Sigmoid colon (tissue), 7 donors: ENCODE measurements at places on chromosomes 2 and 18. TPM values are rescaled to one million over a fixed set of nuclear protein-coding genes. Genes with fewer than 3 reads are reported as not detected.

Gene GPR17
- total RNA-seq, result 0.36 TPM

DNA sequence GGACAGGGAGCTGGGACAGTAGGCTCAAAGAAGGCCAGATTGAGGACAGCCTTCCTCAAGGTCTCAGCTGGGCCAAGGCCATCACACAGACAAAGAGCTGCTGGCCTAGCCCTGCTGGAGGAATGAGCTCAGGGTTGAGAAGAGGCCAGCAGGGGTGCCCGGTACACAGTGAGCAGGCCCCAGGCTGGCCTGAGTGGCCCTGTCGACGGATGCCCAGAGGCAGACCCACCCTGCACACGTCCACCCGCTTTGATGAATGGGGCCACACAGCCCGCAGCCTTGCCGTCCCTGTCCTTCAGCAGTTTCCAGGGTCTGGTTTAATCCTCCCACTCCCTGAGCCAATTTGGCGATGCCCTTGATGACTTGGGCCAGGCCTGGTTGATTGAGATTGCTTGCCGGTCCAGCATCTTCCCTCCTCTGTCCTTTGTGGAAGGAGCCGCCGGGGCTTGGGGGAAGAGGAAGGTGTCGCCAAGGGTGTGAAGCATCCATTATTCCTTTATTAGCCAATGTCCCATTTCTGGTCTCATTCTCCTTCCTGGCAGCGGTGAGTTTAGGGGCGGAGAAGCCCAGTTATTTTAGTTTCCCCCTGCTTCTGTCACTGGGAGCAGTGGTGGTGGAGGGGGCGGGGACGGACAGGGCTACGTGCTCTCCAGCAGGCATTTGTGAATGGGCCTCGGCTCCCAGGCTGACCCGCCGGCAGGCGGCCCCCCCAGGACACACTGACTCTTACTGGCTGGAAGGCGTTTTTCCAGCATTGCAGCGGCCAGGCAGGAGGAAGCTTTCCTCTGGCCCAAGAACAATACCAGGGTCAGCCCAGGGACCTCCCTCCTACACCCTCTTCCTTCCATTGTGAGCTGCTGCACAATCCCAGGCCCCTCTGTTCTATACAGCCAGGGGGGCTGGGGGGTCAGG is 141.8 kb downstream of the CTIF start:
- DNase-seq, result peak; percentile 76

DNA sequence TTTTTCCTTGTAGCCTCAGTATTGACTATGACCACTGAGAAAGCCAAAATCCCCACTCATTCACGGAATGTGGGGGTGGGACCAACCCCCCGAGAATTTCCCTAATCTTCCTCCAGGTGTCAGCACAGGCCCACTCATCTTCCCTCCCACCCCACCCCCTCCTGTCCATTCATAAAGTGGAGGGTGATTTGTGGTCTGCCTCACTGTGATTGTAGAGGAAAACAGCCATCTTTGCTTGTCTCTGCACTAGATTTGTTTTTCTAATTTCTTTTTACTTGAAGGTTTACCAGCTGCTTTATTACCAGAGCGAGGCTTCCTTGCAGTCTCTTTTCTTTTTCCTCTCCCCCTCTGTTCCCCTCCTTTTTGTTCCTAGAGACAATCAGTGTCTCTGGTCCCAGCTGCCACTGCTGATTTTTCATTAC is 171.8 kb downstream of the ICOS start:
- no peak for DNase-seq

GRCh38 chr2:99481527-99481926 is 8.3 kb downstream of the REV1 start:
- DNase-seq, result no peak

DNA sequence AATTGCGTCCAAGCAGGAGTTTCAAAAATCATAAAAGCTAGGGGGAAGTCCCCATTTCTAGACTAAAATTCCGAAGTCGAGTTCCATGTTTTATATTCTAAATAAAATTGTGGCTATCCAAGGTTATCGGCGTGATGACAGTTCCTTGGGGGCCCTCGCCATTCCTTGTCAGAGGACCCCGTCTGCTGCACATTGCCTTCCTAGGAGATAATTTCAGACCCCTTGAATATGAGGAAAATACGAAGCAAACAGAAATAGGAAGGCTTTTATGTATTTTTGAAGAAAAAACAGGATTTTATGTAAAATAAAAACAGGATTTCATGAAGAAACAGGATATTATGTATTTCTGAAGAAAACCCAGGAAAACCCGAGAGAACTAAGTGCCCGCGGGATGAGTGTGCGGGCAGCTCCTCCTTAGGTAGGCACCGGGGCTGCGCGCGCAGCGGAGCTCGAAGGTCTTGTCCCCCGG is 465 bp upstream of the PLEKHA3 start:
- DNase-seq, result peak; percentile 63

Gene SERPINB2
- total RNA-seq, result 0.33 TPM

Gene ST6GAL2
- 1.8 TPM for total RNA-seq

Gene OXER1
- 0.83 TPM for total RNA-seq

DNA sequence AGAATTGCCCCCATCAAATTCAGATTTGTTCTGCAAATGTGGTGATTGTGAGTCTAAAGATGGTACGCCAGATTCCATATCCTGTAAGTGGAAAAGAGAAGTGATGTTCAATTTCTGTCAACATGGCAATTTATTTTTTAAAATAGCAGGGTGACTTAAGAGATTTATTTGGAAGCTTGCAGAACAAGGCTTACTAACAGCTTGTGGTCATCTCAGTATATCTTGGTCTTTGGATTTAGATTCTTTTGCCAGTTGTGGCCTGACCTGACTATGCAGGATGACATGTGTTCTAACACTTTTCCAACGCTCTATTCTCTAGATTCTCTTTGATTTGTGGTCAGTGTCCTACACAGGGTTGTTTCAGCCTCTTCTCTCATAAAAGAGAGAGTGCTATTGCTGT is 74.4 kb downstream of the MAP3K20 start:
- DNase-seq, result no peak

DNA sequence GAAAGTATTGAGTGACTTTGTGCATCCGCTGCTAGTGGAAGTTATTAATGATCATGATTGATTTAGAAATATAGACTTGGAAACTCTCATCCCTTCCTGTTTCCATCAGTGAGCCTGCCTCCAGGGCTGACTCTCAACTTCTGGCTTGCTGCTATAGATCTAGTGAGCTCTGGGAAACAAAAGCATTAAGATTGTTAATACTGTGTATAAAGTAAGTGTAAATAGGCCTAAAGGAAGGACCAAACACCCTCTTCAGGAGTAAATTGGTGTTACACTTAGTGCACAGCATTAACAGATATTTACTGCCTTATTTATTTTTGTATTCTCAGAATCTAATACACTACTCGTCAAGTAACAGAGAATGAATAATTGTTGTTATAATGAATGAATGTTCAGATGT is 285.6 kb downstream of the THSD7B start:
- no peak for DNase-seq

GRCh38 chr18:47283476-47283875 is 32.0 kb upstream of the SKOR2 start:
- DNase-seq, result no peak

DNA sequence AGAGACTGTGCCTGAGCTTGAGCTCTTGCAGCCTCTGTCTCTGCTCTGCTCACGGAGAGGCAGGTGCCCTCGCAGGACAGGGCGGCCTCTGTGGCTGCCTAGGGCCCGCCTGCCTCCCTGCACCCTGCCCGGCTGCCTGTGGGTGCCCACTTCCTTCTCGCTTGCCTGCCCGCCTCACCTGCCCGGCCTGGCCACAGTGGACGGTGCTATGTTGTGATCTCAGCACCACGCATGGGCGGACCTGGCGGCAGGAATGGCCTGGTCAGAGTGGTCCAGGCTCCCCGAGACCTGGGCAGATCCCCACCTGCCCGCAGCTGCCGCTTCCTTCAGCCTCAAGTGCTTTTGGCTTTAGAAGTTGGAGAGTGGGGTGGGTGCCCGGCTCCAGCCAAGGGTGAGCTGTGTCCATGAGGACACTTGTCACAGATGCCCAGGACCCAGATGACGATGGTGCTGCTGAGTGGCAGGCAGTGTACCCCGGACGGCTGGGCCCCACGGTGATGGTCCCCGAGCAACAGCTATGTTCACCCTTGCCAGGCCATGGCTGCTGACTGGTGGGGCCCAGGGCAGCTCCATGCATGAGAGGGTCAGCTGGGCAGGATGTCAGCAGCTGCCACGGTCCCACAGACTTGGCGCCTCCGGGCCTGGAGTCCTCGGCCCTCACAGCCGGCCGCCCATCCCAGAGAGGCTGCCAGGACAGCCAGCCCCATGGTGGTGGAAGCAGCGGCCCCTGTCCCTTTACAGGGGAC is 25.3 kb downstream of the RTP5 start:
- DNase-seq, result no peak

GRCh38 chr2:14417551-14417950 is 215.0 kb upstream of the LRATD1 start:
- no peak for DNase-seq

- DNase-seq, result no peak
Observed at GRCh38 chr2:39851651-39852110, 72.6 kb upstream of the THUMPD2 start.

GRCh38 chr2:230774348-230774951 is 61.8 kb downstream of the CAB39 start:
- DNase-seq, result no peak

Gene MRPS9
- 18.2 TPM for total RNA-seq

DNA sequence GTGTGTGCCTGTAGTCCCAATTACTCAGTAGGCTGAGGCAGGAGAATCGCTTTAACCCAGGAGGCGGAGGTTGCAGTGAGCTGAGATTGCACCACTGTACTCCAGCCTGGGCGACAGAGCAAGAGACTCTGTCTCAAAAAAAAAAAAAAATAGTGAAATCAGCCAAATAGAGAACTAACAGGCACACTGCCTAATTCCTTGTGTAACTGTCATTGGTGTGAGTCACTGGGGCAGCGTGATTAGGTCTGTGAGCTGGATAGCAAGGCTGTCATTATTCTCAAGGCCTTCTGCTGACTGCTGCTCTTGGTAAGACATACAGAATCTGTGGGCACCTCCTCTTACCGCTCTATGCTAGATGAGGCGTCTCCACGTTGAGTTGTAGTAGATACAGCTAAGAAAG is 270.3 kb downstream of the NEDD4L start:
- DNase-seq, result peak; percentile 83

GRCh38 chr2:145068509-145068908 is 548.6 kb upstream of the ZEB2 start:
- DNase-seq, result no peak
